ENCODE measurements at places on chromosomes 3 and 15. TPM values are rescaled to one million over a fixed set of nuclear protein-coding genes. Genes with fewer than 3 reads are reported as not detected.

The CGNL1 gene
- total RNA-seq = 2.8 TPM

- no peak for DNase-seq
Measured at GRCh38 chr3:82736696-82737277, 975.3 kb upstream of the GBE1 start.

The HTR3E gene
- total RNA-seq = not detected

DNA sequence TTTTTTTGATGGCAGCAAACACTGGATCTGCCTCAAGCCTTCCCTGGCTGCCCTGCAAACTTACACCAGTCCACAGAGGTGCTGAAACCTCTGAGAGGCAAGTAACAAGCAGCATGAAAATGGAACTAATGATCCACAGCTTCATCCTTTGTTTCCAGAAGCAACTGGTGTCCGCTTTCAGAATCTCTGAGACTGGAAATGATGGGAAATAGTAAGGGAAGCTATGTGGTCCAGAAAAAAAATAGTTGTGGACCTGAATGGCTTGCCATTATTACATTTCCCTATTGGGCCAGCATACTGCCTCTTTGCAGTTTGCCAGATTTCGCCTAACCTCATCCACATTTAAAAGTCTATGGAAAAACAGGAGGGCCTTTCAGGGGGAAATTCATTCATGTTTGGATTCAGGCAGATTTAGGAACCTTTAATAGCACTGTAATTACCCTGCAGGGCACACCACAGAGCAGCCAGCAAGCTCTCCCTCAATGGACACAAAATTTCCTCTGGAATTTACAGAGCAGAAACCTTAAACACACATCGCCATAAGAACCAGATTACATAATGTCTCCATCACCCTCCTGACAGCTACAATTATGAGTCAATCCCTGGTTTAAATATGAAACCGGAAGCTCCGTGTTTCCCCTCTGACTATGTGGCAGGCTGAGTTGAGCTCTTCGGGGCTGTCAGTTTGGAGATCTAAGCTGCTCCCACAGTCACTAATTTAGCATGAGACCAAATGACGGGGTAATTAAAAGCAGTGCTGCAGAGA lies 134.4 kb downstream of the TMCO5A start:
- no peak for DNase-seq

- DNase-seq = no peak
Measured at GRCh38 chr3:49794926-49795905, 4.5 kb downstream of the CDHR4 start.

DNA sequence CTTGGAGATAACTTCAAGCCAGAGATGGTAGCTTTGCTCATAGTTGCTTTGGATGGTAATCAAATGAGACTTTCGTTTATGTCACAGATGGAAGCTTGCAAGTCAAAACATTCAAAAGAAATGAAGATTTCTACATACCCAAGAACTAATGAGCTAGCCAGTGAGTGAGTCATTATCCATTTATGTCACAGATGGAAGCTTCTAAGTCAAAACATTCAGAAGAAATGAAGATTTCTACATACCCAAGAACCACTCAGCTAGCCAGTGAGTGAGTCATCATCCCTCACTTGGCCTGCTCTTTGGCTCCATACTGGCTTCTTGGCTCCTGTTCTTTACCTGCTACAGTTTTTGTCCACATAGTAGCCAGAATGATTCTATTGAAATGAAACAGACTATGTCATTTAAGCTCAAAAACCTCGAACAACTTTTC lies 559.8 kb upstream of the CBLB start:
- peak; percentile 99 for DNase-seq

The SLC2A2 gene
- total RNA-seq = not detected

DNA sequence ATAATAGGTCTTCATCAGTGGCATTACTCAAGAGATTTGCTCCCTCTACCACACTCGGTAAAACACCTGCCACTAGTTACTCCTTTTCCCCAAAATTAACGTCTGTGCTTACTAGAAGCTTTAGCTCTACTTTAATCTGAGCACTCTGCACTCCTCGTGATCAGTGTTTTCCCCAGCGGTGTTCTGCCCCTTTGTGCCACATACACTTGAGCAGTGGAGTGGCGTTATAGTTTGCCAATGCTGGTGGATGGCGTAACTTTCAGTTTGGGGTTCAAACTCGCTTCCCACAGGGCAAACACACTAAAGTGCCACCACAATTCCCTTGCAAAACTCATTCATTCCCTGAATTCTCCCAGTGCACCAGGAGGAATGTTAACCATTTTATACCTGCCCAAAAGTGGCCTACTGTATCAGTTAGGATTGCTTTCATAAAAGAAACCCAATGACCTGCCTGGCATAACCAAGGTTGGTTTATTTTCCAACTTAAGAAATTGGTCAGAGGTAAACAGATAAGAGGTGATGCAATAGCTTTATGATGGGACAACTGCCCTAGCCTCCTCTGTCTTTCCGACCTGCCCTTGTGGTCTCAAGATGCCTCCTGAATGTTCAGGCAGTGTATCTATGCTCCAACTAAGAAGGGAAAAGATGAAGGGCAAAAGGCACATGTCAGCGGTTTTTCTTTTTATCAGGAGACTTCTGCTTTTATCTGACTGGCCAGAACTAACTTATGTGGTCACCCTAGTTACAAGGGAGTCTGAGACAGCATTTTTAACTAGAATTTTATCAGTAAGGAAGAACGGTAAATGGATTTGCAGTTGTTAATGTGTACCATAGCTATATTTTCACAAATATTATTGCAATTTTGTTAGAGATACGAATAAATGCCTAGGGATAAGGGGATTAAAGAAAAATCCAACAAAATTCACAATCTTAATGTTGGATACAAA lies 83.9 kb downstream of the FSIP1 start:
- DNase-seq = no peak

- DNase-seq = peak; percentile 47
Measured at GRCh38 chr15:58793862-58794261, 22.8 kb downstream of the MINDY2 start.

GRCh38 chr3:180320631-180321030 lies 281.3 kb upstream of the TTC14 start:
- DNase-seq = no peak

DNA sequence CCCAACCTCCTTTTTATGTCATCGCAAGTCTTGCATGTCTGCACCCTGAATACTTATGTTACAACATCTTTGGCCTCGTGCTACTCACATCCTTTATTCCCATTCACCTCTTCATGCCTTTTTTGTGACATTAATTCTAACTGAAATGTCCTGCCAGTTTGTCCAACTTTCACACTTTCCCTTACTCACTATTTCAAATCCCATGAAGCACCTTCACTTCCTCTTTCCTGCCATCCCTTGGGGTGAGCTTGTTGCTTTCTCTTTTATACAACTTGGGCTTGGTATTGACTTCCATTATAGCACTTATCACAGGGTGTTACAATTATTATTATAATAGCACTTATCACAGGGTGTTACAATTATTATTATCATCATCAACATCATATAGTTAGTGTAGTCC lies 496.3 kb downstream of the NLGN1 start:
- no peak for DNase-seq

GRCh38 chr3:138186803-138187295 lies 252 bp upstream of the ARMC8 start:
- peak; percentile 39 for DNase-seq

Data from kidney epithelial cell (primary cell).